Peyer's patch (tissue), 4 donors: ENCODE measurements at places on chromosomes 2 and 18. TPM values are rescaled to one million over a fixed set of nuclear protein-coding genes. Genes with fewer than 3 reads are reported as not detected.
A peak's percentile ranks its signal among the peaks of the same experiment; 100 is the strongest.

DNA sequence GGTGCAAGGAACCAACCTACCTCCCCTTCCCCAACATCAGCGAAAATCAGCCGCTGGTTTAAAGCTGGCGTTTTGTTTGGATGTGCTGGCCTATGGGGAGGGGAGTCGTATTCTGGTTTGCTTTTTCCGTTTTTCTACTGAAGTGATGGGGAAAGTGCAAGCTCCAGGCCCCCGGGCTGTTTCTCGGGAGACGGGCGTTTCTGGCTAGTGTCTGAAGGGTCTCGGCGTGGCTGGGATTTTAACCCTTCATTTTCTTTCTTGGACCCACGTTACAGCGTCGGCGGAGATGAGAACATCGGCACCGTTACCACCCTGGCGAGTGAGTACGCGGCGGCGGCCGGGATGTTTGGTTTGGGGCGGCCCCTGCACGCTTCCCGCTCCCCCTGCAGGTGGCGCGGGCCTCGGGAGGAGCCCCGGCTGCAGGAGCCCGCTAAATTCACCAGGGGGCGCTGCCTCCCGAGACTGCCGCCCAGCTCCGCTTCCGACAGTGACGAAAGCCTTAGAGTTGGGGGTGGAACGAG is 70.7 kb downstream of the PLB1 start:
- peak overlapping the region; percentile 32 for H3K4me3 ChIP-seq
- peak; percentile 79 for DNase-seq
- H3K36me3 ChIP-seq: no peaks in the 10 kb centered on the region
- peak overlapping the region; percentile 62 for H3K27ac ChIP-seq

The CFAP53 gene
- total RNA-seq: not detected

The RTP5 gene
- not detected for total RNA-seq

GRCh38 chr18:44096016-44096415 is 584.7 kb upstream of the SETBP1 start:
- DNase-seq: no peak
- no peaks in the 10 kb centered on the region for H3K27me3 ChIP-seq
- H3K4me3 ChIP-seq: no peak overlapping the region

DNA sequence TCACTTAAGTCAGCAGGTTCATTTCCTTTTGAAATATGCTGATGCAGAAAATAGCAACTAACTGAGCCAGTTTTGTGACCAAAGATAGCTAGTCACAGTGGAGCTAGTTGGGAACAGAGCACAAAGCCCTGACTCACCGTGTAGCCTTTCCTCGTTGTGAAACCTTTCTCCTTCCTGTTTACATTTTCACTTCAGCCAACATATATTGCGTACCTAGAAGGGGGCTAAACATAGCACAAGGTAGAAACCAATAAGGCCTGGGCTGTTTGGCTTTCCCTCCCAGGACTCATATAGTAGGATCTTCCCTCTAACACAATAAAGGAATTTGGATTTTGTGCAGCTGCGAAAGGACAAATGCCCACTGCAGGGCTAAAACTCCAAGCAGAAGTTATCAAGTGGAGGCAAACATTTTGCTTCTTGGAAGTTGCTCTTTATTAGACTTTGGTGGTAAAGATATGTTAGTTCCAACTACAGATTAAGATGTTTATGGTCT is 24.5 kb upstream of the LPIN2 start:
- H3K27me3 ChIP-seq: no peaks in the 10 kb centered on the region
- H3K27ac ChIP-seq: peak overlapping the region; percentile 72
- no peaks in the 10 kb centered on the region for H3K4me1 ChIP-seq
- DNase-seq: peak; percentile 73
- no peak overlapping the region for H3K4me3 ChIP-seq

GRCh38 chr2:147718831-147719230 is 126.0 kb upstream of the ACVR2A start:
- H3K27me3 ChIP-seq: no peaks in the 10 kb centered on the region
- H3K36me3 ChIP-seq: no peaks in the 10 kb centered on the region
- no peak overlapping the region for H3K4me3 ChIP-seq
- H3K27ac ChIP-seq: no peak overlapping the region
- no peak for DNase-seq

DNA sequence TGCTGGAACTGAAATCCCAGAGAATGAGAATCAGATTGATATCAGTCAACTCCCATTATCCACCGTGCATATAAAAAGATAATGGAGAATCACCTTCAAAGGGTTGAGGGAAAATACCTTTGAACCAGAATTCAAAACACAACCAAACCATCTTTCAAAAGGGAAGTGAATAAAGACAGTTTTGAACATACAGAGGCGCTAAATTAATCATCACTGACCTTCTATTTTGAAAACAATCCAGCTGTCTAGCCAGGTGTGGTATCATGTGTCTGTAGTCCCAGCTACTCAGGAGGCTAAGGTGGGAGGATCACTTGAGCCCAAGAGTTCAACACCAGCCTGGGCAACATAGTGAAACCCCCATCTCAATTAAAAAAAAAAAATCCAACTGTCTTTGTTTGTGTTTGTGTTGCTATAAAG is 63.6 kb downstream of the TRABD2A start:
- H3K4me3 ChIP-seq: no peak overlapping the region
- no peak for DNase-seq
- no peaks in the 10 kb centered on the region for H3K4me1 ChIP-seq
- no peaks in the 10 kb centered on the region for H3K36me3 ChIP-seq

DNA sequence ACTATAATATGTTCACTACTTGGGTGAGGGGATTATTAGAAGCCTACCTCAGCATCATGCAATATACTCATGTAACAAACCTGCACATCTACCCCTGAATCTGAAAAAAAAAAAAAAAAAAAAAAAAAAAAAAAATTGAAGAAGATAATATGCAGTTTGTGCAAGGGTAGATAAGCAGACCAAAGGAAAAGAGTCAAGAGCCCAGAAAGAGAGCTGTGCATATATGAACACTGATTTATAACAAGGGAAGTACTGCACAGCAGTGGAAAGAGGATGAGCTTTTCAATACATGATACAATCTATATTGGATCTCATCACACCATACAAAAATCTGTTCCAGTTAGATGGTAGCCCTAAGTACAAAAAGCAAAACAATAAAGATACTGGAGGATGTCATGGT is 82.6 kb upstream of the MYO3B start:
- no peak for DNase-seq
- H3K36me3 ChIP-seq: no peaks in the 10 kb centered on the region
- no peaks in the 10 kb centered on the region for H3K27me3 ChIP-seq
- no peak overlapping the region for H3K4me3 ChIP-seq
- no peaks in the 10 kb centered on the region for H3K4me1 ChIP-seq
- H3K27ac ChIP-seq: no peak overlapping the region
